ENCODE measurements at places on chromosomes 12 and 14. TPM values are rescaled to one million over a fixed set of nuclear protein-coding genes. Genes with fewer than 3 reads are reported as not detected.

DNA sequence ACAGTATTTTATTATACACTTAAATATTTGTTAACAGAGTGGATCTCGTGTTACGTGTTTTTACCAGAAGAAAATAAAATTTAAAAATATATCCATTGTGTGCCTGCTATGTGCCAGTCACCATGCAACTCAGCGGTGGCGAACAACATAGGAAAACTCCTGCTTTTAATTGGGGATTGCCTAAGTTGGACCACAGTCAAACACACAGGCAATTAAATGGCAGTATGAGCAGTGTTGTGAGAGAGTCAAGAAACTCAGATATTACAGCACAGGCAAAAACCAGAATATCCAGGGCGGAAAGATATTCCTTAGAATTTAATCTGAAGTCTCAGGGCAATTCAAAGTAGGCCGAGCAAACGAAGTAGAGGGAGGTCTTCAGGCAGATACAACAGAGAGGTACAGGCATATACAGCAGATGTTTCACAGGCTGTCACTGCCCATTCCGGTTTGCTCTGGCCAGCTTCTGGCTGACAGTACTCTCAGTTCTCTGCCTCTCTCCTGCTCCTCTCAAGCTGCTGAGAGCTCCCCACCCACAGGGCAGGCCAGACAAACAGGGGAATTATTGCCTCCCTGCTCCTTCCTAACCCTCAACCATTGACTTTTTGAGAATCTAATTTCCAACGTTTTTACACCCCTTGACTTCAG lies 540.2 kb upstream of the TMEM132C start:
- DNase-seq = no peak

The MYF5 gene
- not detected for total RNA-seq

The MLF2 gene
- 190 TPM for total RNA-seq

The BCL7A gene
- total RNA-seq = 23.8 TPM

Measured in kidney epithelial cell (primary cell).